Naive thymus-derived CD8-positive, alpha-beta T cell (primary cell): ENCODE measurements at places on chromosomes 2 and 18. TPM values are rescaled to one million over a fixed set of nuclear protein-coding genes. Genes with fewer than 3 reads are reported as not detected.

DNA sequence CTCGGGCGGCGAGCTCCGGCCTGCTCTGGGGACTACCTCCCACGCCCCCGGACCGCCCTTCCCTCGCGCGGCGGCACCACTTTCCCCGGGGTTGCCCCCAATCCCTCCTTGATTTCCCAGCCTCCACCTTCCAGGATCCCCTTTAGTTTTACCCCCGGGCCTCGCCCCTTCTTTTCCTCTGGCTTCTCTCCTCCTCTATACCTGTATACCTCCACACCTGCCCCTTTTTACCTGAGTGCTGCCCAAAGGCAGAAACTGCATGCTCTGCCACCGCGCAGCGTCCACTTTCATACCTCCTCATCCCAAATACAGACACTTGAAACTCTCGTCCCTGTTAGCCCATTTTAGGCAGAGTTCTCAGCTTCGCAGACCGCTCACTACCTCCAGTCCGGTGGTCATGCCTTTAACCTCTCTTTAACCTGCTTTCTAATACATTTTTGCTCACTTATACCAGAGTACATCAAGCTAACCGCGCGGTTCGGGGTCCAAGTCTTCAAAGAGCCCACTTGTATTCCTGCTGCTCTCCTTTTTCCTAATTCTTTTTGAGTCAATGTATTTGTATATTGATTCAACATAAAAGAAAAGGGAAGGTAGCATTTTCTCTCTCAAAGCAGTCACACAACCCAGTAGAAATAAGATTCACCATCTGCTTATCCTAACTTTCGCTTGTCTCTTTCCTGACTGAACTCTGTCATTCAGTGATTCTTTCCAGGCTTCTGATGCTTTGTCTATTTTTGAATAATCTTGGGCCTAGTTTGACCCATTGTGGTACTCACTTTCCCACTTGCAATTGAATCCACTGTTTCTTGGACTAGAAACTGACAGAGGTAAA lies 901 bp downstream of the SPOPL start:
- H3K27me3 ChIP-seq: no peaks in the 10 kb centered on the region
- no peak for DNase-seq
- H3K27ac ChIP-seq: peak overlapping the region; percentile 84
- peak overlapping the region; percentile 98 for H3K4me3 ChIP-seq
- H3K4me1 ChIP-seq: peaks cover 45% of the 10 kb centered on the region

DNA sequence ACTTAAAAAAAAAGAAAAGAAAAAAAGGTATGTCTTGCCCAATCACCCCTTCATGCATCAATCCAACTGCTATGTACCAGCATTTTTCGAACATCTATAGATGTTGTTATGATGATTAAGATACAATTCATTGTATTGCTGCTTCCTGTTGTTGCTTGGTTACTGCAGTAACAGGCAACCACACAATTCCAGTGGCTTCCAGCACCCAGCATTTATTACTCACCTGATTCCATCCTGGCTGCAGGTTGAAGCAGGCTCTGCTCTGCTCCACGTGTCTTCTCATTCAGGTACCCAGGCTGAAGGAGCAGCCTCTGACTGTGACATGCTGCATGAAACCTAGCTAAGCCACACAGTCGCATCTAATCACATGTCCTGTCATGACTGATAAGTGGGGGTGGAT lies 196.9 kb downstream of the INO80D start:
- no peak for DNase-seq
- peaks cover 7% of the 10 kb centered on the region for H3K4me1 ChIP-seq
- no peak overlapping the region for H3K27ac ChIP-seq
- H3K4me3 ChIP-seq: no peak overlapping the region

DNA sequence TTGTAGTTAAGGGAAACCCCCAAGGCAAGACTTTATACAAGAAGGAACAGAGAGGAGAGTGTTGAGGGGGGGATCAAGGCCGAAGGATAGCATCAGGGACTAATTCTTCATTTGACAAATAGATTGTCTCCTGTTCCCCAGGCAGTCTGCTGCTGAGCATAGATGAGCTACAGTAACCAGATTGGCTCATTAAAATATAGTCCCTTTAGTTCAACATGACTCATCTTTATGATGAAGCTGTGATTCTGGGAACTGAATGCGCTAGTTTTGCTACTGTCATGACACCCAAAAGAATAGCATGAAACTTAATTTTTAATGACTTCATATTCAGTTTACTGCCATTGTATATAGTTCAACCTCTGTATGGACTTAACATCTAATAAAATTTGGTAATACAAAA lies 35.5 kb downstream of the TMEFF2 start:
- H3K27ac ChIP-seq: no peak overlapping the region
- peaks cover 2% of the 10 kb centered on the region for H3K27me3 ChIP-seq
- no peak overlapping the region for H3K4me3 ChIP-seq
- no peak for DNase-seq
- H3K36me3 ChIP-seq: no peaks in the 10 kb centered on the region

DNA sequence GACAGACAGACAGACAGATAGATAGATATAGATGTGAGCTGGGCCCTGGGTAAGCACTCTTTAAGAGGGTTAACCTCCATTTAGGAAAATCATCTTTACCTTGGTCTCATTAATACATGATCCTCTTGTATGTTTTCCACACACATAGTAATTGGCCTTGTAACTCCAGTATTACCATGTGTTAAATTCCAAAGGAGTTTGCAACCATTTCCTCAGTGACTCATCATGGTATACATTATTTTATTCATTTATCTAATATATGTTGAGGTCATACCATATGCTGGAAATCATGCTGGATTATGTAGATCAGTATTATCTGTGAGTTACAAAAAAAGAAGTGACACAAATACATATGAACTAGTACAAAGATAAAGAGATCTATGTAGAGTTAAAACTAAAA lies 504.3 kb downstream of the DCC start:
- no peaks in the 10 kb centered on the region for H3K36me3 ChIP-seq
- H3K27ac ChIP-seq: no peak overlapping the region
- H3K27me3 ChIP-seq: no peaks in the 10 kb centered on the region
- no peaks in the 10 kb centered on the region for H3K4me1 ChIP-seq
- no peak for DNase-seq

DNA sequence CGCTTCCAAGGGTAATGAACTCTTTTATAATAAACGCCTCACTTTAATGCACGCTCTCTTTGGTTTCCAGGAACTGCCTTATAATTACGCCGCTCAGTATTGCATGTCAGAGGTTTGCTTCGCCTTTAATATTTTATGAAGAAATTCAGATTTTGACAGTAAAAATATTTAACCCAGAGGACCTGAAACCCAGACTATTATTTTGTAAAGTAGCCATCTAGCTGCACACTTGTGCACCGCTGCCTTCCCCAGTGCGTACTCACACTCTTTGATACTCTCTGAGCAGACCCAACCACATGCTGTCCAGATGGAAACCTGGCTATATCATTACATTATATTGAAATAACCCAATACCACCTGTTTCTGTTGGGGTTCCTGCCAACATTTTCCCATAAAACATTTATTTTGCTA lies 270.1 kb downstream of the C1D start:
- H3K27me3 ChIP-seq: peaks cover 5% of the 10 kb centered on the region
- DNase-seq: no peak
- H3K36me3 ChIP-seq: no peaks in the 10 kb centered on the region
- H3K27ac ChIP-seq: no peak overlapping the region

- H3K27ac ChIP-seq: no peak overlapping the region
- DNase-seq: no peak
- H3K27me3 ChIP-seq: peaks cover 29% of the 10 kb centered on the region
- H3K36me3 ChIP-seq: no peaks in the 10 kb centered on the region
- H3K4me3 ChIP-seq: no peak overlapping the region
Measured at GRCh38 chr2:1627628-1628381, 116.5 kb downstream of the PXDN start.

DNA sequence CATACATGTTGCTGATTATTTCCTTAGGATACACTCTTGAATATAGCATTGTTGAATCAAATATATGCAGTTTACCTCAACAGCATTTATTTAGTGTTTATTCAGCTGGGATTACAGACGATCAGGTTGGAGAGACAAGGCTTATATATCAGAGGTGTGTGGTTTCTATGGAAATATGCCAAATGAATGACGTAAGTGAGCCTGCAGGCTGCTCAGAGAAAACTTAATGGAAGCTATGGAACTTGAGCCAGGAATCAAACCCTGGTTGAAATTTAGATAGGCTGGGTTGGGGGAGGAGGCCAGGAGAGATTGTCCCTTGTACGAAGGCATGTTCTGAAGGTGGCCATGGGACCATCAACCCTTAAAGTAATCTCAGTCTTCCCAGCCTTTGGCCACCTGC lies 79.5 kb downstream of the INPP4A start:
- H3K27me3 ChIP-seq: no peaks in the 10 kb centered on the region
- no peak overlapping the region for H3K4me3 ChIP-seq
- DNase-seq: no peak

- peak overlapping the region; percentile 38 for H3K27ac ChIP-seq
- DNase-seq: no peak
Measured at GRCh38 chr2:203261326-203262159, 22.7 kb downstream of the CYP20A1 start.

DNA sequence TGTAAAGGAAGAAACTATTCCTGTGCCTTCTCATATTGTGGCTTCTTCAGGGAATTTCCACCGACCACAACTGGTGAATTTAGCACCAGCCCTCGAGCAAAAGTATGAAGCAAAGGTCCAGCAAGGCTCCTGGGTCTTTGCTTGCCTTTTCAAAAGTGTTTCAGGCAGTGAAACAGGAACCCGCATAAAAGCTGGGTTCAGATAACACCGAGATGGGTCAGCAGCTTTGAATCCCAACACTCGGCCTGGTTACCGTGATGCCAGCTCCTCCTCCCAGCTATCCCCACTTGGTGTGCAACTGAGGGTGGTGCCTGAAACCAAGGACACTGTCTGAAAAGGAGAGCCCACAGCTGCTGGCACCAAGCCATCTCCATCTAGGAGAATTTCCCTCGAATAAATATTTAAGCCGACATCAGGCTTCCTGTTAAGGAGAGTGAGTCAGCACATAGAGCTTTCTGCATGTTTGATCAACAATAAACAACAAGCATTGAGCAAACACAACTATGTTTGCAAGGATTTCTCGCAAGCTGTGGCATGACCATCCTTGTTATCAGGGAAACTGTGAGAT lies 69.5 kb downstream of the ANTXR1 start:
- no peak for DNase-seq
- no peak overlapping the region for H3K4me3 ChIP-seq
- H3K4me1 ChIP-seq: peaks cover 2% of the 10 kb centered on the region
- no peaks in the 10 kb centered on the region for H3K36me3 ChIP-seq

GRCh38 chr2:32250290-32250689 lies 14.4 kb downstream of the NLRC4 start:
- H3K4me1 ChIP-seq: no peaks in the 10 kb centered on the region
- DNase-seq: no peak
- H3K27me3 ChIP-seq: no peaks in the 10 kb centered on the region
- H3K4me3 ChIP-seq: no peak overlapping the region

DNA sequence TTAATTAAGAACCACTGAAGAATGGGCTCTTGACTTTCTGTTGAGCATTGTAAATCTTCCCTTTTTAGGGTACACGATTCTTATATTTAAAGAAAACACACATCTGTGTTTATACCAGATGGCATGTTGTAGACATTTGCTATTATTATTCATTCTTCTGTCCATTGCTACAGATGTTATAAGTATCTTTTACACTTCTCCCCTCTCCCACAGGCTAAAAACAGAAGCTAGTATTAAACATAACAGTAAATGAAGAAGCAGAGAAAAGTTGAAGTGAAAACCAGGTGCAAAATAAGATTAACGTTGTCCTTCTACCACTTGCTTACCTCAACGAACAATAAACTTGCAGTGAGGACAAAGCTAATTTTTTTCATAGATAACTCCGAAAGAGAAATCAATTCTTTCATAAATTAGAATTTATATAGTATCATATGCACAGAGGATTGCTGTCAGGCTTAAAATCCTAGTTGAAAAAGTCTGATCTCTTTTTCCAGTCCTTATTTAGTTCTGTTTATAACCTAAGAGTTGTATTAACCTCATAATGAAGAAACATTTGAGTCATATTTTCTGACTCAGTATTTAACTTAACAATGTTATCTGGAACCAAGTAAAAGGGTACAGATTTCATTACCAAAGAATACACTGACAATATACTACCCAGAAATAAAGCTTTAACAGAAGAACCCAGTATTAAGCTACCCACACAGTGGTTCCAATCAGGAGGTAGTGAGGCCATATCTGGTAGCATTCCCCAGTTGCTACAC lies 16.4 kb upstream of the ZNF385B start:
- DNase-seq: no peak
- peaks cover 5% of the 10 kb centered on the region for H3K27me3 ChIP-seq
- H3K27ac ChIP-seq: no peak overlapping the region
- no peaks in the 10 kb centered on the region for H3K36me3 ChIP-seq
- H3K4me3 ChIP-seq: no peak overlapping the region

DNA sequence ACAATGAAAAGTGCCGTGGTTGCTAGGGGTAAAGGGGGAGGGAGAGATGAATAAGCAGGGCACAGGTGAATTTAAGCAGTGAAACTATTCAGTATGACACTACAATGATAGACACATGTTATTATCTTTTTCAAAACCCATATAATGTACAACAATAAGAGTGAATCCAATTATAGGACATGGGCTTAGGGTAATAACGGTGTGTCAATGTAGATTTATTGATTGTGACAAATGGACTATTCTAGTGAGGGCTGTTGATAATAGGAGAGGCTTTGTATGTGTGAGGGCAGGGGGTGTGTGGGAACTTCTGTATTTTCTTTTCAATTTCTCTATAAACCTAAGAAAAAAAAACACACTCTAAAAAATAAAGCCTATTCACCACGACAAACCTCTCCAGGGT lies 223.8 kb downstream of the RIT2 start:
- H3K27me3 ChIP-seq: no peaks in the 10 kb centered on the region
- H3K4me1 ChIP-seq: no peaks in the 10 kb centered on the region
- H3K27ac ChIP-seq: no peak overlapping the region
- no peak for DNase-seq
- H3K4me3 ChIP-seq: no peak overlapping the region
- no peaks in the 10 kb centered on the region for H3K36me3 ChIP-seq

GRCh38 chr18:74356959-74357358 lies 41.3 kb downstream of the C18orf63 start:
- H3K4me1 ChIP-seq: peaks cover 14% of the 10 kb centered on the region
- H3K4me3 ChIP-seq: no peak overlapping the region
- DNase-seq: no peak
- no peak overlapping the region for H3K27ac ChIP-seq
- H3K36me3 ChIP-seq: no peaks in the 10 kb centered on the region

DNA sequence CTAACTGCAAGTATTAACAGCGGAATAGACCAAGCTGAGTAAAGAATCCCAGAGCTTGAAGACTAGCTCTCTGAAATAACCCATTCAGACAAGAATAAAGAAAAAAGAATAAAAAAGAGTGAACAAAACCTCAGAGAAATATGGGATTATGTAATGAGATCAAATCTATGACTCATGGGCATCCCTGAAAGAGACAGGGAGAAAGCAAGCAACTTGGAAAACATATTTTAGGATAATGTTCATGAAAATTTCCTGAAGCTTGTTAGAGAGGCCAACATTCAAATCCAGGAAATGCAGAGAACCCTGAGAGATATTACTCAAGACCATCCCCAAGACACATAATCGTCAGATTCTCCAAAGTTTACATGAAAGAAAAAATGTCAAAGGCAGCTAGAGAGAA lies 17.3 kb downstream of the PFN4 start:
- no peak overlapping the region for H3K4me3 ChIP-seq
- H3K4me1 ChIP-seq: peaks cover 7% of the 10 kb centered on the region
- DNase-seq: no peak
- no peak overlapping the region for H3K27ac ChIP-seq

Gene RPL31
- 2,788 TPM for total RNA-seq

Gene CTDSP1
- 143 TPM for total RNA-seq

Gene NOL4
- total RNA-seq: not detected

Gene SNORC
- 4.7 TPM for total RNA-seq

Gene MC2R
- total RNA-seq: not detected
